Activated T-helper 1 cell treated with anti-CD3 and anti-CD28 coated beads, Interleukin-2, amount 50 U/mL, for 16 hours (primary cell): ENCODE measurements at places on chromosomes 16 and 17.

DNA sequence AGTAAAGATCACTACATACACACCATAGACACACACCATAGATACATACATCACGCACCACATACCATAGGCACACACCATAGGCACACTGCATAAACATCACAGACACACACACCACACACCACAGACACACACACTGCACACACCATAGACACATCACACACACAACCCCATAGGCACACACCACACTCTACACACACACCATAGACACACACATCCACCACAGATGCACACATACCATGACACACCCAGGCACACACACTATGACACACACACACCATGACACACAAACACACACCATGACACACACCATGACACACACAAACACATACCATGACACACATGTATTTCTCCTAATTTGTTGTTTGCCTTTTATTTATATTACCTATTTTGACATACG, 14.1 kb downstream of the TBC1D16 start:
- no peak for DNase-seq

- DNase-seq = no peak
Measured at GRCh38 chr16:13798211-13798610, 121.7 kb upstream of the ERCC4 start.

GRCh38 chr16:81808933-81809480, 29.9 kb downstream of the PLCG2 start:
- DNase-seq = no peak

- no peak for DNase-seq
Measured at GRCh38 chr16:56780646-56781045, 50.7 kb downstream of the NUP93 start.
